ENCODE measurements at places on chromosomes 16 and 17. TPM values are rescaled to one million over a fixed set of nuclear protein-coding genes. Genes with fewer than 3 reads are reported as not detected.

The HSF4 gene
- 0.95 TPM for total RNA-seq

The BTBD17 gene
- not detected for total RNA-seq

DNA sequence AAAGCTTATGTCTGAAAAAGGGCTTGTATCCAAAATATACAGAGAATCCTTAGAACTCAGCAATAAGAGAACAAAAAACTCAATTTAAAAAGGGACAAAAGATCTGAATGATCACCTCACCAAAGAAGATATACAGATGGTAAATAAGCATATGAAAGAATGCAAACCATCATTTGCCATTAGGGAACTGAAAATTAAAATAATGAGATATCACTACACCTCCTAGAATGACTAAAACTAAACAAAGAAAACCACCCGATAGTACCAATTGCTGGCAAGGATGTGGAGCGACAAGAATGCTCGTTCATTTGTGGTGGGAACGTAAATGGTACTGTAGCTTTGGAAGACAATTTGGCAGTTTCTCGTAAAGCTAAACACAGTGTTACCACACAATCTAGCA is 66.9 kb upstream of the MPHOSPH6 start:
- DNase-seq: no peak

GRCh38 chr16:90046122-90046970 is 27.1 kb upstream of the DBNDD1 start:
- DNase-seq: no peak

- DNase-seq: no peak
Measured at GRCh38 chr16:21722771-21723455, 59.1 kb downstream of the OTOA start.

DNA sequence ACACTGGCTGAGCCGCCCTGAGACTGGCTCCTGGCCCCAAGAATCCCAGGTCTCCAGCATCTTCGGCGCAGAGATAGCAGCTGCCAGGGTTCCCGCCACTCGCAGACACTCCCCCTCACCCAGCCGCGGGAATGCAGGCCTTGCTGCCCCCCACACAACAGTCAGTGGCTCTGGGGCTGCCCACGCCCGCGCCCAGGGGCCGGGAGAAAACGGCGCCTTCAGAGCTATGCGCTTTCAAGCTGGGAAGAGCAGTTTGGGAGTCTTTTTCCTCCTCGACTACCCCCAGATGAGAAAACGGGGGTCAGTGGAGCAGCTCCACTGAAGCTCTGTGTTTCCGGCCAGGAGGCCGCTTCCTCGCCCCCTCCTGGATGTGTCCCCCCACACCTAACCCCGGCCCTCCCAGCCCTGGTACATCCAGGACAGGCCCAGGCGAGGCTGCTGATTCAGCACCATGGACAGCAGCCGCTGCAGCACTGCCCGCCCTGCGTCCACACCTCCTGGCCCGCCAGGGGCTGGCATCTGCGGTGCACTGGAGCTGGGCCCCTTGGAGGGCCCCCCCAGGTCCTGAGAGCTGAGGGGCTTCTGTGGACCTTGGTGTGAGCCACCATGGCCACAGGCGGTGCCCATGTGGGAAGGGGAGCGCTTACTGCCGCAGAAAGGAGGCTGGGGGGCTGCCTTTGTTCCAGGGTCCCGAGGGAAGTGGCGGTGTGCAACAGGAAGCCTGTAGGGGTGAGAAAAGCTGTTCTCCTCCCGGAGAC is 35.7 kb downstream of the CACNA1H start:
- DNase-seq: no peak

All from pulmonary artery endothelial cell (primary cell).